Activated B cell treated with CpG ODN at 0.5 μM for 24 hours (primary cell): ENCODE measurements at places on chromosomes 2 and 18.

DNA sequence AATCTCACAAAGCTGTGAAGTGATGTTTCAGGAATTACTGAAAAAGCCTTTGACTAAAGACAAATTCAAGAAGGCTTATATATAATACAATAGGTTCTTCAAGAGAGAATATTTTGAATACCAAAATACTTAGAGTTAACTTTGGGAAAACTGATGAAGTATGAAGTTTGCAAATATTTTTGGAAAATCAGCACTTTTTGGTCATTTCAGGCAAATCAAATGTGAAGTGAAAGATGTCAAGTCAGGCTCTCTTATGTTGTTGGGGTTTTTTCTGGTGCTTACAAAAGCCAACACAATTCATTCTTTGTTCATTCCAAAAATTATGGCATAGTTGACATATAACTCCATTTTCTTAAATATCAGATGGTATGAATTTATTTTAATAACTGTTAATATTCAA lies 14.7 kb upstream of the ASNSD1 start:
- no peak for DNase-seq

DNA sequence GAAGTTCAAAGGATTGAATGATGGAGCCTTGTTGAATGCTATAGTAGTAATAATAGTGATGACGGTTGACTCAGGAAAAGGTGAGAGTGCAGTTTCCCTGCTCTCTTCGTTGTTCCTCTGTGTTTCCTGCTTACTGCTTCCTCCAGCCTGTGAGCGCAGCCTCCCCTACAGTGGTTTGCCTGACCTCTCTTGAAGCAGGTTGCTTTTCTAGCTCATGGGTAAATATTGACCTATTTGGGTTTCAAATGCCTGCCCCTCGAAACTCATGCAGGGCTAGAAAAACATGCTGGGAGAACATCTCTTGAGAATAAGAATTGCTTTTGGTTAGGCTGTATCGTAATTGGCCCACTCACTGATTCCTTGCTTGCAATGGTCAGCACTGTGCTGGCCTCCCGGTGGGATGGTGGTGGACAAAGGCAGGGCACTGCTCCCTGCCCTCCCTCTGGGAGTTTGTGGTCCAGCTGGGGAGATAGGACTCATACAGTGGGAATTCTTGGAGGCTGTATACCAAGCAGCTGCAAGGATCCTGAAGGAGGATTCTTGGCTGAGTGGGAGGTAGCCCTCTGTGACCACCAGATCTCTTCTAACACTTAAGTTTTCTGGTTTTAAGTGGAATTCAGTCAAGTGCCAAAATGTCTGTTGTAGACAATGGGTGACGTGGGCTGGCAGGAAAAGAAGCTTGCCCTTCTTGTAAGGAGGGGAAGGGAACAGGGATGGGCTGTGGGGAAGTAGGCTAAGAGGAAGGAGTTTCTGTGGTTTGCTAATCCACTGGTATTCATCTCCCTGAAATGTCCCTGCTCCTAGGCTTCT lies 5.4 kb upstream of the RNF181 start:
- no peak for DNase-seq

DNA sequence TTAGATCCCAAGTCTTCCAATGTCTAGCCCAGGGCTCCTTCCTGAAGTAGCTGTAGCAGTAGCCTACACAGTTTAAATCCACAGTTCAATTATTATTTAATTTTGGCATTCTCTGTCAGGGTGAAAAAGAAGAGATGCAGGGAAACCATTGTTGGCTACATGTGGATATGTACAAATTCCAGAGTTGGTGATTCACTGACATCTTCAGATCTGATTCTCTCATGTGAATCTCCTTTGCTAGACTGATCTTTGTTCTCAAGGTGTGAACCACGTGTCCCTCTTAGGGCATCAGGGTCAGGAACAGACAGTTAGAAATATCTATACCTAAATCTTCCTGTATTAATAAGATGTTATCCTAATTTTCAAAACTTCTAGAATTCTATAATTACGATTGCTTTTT lies 36.7 kb downstream of the ADCYAP1 start:
- DNase-seq, result no peak

DNA sequence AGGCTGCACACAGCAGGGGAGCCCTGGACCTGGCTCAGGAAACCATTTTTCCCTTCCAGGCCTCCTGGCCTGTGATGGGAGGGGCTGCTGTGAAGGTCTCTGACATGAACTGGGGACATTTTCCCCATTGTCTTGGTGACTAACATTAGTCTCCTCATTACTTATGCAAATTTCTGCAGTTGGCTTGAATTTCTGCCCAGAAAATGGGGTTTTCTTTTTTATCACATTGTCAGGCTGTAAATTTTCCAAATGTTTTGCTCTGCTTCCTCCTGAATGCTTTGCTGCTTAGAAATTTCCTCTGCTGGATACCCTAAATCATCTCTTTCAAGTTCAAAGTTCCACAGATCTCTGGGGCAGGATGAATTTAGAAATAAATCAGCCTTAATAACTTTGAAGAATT lies 78.2 kb downstream of the EHBP1 start:
- no peak for DNase-seq
